ENCODE measurements at places on chromosomes 12 and 14. TPM values are rescaled to one million over a fixed set of nuclear protein-coding genes. Genes with fewer than 3 reads are reported as not detected.

The DLK1 gene
- 2.8 TPM for total RNA-seq

The COX8C gene
- total RNA-seq: not detected

The PLEKHD1 gene
- total RNA-seq: 0.37 TPM

The TSPAN11 gene
- total RNA-seq: 4.4 TPM

The GALNT8 gene
- 5.4 TPM for total RNA-seq

The KRT71 gene
- not detected for total RNA-seq

The TMEM229B gene
- total RNA-seq: 0.22 TPM

- no peak for DNase-seq
These were observed 35.0 kb downstream of the ITPR2 start for GRCh38 chr12:26798023-26798422.

DNA sequence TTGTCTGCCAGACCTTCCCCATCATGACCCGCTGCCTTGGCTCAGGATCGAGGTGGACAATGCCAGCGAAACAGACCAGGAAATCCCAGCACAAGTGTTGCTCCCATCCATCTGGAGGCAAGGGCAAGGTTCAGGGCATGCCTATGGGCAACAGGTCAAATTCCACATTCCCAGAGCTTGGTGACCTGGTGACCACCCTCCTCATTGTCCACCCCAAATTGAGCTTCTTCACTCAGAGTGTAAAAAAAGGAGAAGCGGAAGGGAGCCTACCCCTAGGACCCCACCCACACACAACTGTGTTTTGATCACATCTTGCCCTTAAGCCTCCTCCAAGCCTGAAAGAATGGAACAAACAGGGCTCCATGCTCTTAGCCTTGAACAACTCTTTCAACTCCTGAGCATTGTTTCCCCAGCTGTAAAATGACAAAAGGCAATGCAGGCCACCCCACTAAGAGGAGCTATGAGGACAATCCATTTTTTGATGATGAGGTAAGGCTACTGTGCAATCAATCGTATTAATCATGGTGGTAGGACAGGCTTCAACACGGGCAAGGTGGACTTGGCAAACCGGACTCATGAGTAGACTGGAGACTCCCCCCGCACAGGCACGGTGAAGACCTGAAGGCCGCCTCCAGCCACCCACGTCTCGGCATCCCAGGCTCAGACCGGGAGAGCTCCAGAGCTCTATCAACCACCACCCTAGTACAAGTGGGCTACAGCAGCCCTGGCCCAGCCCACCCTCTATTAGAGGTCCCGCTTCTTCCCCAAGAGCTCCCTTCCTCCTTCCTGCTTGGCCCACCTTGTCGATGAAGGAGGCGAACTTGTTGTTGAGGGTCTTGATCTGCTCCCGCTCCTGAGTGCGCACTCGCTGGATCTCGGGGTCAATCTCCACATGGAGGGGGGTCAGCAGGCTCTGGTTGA lies 866 bp downstream of the KRT79 start:
- no peak for DNase-seq

DNA sequence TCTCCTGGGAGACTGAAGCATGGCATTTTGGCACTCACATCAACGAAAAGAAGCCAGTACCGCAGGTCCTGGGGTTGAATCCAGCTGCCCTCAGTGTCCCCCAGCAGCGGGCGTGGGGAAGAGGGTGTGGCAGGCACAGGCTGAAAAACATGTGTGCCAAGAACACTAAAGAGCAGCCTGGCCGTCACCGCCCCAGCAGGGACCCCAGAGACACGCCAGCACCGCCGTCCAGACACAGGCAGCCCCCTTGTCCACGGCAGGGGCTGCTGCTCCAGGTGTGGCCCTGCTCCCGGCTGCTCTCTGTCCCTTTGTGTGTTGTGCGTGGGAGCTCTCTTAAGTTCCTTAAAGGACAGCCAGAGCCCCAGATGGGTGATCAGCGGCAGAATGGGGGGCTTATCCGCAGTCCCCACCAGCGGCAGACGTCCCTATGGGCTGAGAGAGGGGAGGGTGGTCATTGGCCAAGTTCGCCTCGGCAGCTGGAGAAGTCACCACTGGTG lies 556 bp downstream of the PHETA1 start:
- no peak for DNase-seq

DNA sequence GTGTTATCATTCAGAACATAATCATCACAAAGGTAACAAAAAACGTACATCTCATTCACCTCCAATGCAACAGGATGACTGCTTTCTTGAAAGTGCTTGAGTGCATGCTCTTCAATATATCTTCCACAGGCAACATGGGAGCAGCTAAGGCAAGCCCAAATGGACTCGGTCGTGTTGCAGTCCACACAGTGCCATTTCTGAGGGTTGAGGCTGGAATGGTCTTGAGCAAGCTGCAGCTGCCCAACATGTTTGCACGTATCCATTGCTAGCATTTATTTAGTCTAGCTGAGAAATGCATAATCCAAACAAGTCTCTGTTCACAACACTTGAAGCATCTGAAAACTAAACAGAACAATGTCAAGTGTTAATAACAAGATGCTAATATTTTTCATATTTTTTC lies 17.3 kb downstream of the USP44 start:
- no peak for DNase-seq

DNA sequence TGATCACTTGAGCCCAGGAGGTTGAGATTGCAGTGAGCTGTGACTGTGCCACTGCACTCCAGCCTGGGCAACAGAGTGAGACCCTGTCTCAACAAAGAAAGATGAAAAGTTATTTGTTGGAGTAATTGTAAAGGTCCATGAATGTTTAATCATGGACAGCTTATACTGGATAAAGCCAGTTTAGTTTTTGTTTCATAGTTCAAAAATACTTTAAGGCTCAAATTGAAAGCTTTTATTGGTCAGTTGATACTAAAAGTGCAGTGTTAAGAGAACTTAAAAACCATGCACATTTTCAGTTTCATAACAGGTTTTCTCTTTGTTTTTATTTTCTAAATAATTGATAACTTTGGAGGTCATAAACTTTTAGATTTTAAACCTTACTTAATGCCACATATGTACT lies 108.4 kb downstream of the MON2 start:
- no peak for DNase-seq

- peak; percentile 66 for DNase-seq
These were observed 490 bp downstream of the RILPL1 start for GRCh38 chr12:123532808-123533649.

GRCh38 chr14:23101986-23102625 lies 2.7 kb downstream of the CIROP start:
- no peak for DNase-seq

DNA sequence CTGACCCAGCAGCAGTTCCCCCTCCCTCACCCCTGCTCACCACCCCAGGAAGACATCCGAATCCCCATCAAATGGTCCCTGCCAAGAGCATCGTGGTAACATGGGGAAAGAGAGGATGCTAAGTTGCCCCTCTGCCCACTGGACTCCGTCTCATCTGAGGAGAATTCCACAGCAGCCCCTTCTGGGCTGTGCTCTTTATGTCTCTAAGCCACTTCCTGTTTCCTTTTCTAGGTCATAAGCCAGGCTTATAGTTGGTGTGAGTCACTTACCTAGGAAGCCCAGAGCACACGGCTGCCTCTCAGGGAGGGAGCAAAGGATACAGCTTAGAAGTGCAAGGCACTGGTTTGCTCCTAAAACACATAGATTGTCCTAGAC lies 76.0 kb downstream of the VCPKMT start:
- DNase-seq: no peak

DNA sequence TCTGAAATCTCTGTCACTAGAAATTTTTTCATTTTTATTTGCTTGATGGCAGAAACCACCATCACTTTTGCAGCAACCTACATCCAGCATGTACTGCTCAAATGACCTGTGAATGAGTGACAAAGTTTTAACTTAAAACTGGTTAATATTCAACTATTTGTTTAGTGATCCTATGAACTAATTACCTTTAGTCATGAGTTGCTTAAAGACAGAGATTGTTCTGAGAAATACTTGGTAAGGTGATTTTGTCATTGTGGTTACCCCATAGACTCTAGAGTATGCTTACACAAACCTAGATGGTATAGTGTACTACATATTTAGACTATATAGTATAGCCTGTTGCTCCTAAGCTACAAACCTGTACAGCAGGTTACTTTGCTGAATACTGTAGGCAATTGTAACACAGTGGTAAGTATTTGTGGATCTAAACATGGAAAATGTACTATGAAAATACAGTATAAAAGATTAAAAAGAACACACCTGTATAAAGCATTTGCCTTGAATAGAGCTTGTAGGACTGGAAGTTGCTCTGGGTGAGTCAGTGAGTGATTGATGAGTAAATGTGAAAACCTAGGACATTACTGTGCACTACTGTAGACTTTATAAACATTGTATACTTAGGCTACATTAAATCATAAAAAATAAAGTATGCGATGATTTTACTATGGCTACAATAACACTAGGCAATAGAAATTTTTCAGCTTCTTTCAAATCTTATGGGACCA lies 256.6 kb upstream of the PPFIA2 start:
- DNase-seq: no peak

- DNase-seq: no peak
These were observed 11.1 kb downstream of the RFLNA start for GRCh38 chr12:124305776-124306685.

DNA sequence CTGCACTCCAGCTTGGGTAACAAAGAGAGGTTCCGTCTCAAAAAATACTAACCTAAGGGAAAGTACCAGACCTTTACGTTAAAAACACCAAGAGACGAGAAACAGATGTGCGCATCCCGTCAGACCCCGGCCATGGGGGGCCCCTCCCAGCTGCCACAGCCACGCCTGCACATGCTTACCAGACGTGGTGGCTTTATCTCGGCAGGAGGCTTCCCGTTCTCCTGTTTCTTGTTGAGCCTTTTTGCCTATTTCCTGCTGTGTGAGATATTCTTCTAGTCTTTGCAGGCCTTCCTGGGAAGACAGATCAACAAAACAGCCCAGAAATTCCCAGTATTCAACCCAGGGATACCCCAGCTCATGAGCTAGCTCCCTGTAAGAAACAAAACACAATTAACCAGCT lies 23.6 kb downstream of the PGAM5 start:
- no peak for DNase-seq

DNA sequence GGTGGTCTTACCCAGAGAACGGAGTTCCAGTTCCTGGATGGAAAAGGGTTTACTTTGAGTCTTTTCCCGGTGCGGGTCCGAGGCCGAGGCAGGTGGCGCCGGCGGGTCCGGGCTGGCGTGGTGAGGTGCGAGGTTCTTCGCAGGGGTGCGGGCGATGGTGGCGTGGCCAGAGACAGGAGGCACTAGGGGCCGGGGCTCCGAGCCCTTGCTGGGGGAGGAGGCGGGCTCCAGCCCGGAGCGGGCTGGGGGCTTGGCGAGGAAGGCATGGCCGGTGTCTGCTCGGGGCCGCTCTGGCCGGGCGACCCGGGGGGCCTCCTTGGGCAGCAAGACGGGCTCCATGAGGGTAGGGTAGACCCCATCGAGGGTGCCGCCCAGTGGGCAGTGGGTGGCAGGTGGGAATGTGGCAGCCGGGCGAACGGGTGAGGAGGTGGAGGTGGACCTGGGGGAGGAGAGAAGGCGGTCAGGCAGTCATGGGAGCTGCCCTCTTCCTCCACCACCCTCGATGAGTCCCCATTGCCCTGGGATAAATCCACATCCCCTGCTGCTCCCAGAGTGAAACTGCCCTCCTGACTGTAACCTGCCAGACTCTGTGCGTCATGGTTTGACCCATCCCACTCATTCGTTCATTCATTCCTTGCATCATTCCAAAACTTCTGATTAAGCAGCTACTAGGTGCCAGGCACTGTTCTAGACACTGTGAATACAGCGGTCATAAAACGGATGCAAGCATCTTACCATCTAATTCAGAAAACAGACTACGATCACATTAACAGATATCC lies 42.0 kb downstream of the RFLNA start:
- no peak for DNase-seq

- DNase-seq: no peak
These were observed 21.4 kb downstream of the SOCS2 start for GRCh38 chr12:93593843-93594242.

DNA sequence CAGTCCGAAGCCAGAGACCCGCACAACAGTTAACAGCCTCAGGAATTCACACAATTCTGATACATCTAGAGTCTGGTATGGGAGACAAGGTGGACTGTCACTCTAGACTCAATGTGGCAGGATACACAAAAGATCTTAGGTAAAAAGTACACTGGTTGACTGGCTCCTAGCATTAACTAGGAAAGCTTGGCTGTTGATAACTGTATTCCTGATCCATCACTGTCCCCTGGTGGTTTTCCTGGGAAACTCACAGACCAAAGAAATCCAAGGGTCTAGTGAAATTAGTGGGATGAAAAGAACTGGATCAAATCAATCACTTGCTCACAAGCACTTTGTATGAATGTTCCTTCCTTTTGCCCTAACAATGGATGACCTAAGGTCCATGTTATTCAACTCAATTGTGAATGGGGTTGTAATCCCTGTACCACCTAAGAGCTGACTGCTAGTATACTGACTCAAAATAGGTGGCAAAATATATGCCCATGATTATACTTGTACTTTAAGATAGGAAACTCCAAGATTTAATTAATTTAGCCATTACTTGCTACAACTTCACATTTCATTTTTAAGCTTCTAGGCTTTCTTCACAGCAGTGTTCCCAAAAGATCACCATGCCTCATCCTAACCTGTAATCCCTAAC lies 14.0 kb downstream of the NPC2 start:
- no peak for DNase-seq

DNA sequence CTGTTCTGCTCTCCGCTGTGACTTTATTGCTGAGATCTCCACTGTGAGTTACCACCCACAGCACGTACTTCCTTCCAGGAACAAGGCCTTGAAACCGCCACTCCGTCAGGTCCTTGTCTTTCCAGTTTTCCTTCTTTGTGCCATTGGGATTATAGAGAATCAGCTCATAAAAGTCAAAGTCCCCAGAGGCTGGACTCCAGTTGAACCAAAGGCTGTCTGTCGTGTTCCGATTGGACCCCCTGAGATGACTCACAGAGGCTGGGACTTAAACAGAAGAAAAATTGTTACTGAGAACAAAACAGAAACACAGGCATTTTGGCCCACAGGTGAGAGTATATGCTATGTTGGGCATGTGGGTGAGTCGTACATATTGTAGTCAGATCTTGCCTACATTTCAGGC lies 76.6 kb downstream of the PTPRB start:
- DNase-seq: no peak

DNA sequence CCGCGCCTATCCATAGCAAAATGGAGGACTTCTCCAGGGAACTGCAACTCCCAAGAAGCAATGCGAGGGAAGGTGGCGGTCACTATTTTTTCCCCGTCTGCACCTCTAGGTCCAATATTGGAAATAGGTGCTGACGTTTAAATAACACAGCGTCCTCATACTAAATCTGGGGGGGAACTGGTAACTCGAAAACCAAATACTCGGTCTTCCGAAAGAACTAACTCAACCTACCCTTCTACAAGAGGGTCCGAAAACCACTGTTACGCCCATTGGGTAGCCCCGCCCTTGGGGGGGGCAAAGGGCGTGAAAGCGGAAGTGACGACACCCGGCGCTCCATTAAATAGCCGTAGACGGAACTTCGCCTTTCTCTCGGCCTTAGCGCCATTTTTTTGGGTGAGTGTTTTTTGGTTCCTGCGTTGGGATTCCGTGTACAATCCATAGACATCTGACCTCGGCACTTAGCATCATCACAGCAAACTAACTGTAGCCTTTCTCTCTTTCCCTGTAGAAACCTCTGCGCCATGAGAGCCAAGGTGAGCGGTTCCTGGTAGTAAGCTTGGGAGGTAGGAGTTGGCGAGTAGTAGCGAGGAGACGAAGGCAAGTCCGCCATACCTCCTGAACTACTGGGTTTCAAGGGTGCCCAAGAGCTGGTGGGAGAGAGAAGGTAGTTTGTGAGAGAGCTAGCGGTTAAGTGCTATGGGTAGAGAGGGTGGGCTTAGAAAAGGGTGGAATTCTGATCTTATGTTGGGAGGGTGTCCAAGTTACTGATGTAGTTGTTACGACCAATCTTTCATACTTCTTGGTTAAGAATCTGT lies at the start of gene RPL41:
Gene RPL41 (plus strand): TSS at position 367 of the 815 bp plus-strand sequence.
- DNase-seq: peak; percentile 95

Data from H9 (cell line).